ENCODE measurements at places on chromosomes 5 and 9.

- no peak for DNase-seq
Observed at GRCh38 chr5:90050103-90050502, 359.5 kb downstream of the CETN3 start.

DNA sequence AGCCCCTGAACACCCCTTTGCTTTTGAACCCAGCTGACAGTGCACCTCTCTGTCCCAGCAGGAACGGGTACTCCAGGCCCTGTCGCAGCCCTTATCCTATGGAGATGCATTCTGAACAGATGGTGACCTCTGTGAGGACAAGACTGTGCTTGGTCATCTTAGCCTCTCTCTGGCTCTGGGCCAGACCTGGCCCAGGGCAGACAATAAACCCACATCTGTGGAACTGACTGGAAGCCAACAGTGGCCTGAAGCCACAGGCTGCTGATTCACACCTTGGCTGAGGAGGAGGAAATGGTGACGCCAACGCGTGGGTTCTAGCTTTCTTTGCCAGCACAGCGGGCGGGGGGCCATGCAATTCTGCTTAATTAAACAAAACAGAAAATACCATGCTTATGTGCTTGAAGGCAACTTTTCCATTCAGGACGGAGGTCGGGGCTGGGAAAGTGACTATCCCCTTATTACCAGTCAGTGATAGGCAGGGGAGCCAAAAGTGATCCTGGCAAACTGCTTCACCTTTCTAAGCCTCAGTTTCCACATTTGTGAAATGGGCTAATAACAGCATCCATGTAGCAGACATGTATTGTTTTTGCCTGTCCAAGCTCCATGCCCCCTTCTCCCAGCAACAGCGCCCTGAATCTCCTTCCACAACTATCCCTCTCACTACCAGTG is 10.8 kb downstream of the SH3PXD2B start:
- DNase-seq: peak; percentile 59

DNA sequence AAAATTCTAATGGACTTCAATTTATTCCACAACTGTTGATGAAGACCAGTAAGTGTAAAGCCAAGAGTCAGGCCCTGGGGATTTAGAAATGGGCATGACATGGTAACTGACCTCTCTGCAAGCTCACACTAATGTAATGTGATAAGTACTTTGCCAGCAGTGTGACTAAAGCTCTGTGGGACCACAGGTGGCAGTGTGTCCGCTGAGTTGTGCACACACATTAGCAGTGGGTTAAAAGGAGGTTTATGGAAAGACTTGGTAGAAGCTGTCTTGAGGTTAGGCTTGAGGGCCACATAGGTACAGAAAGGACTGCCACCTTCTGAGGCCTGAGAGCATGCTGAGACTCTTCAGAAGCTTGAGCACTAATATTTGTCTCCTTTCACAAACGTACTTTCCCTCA is 67.6 kb downstream of the UBAP1 start:
- no peak for DNase-seq

- no peak for DNase-seq
Observed at GRCh38 chr5:56100439-56101176, 105.8 kb upstream of the IL6ST start.

DNA sequence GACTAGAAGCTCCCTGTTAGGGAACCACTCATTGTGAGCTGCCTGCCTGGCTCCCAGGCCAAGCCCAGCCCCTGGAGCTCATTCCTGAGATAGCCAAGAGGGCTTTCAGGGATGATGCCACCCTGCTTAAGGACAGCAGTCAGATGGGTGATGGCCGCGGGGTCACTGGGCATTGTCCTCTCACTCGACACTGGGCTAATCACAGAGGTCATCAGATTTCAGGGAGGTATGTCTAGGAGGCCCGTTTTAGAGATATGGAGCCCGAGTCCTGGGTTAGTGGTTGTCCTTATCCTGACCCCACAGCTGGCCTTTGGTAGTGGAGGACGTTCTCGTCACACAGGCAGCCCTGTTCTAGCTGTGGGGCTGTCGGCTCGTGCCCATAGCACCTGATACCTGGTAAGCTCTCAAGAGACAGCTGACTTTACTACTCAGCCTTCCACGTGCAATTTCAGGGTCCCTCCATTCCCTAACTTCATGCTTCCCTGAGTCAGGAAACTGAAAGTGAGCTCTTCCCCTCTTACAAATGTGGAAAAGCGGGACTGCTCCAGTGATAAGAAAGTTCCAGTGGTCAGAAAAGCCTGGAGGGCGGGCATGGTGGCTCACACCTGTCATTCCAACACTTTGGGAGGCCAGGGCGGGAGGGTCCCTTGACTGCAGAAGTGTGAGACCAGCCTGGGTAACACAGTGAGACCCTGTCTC is 7.1 kb upstream of the PTGES start:
- DNase-seq: no peak

GRCh38 chr5:111434800-111435199 is 77.5 kb downstream of the STARD4 start:
- DNase-seq: no peak

DNA sequence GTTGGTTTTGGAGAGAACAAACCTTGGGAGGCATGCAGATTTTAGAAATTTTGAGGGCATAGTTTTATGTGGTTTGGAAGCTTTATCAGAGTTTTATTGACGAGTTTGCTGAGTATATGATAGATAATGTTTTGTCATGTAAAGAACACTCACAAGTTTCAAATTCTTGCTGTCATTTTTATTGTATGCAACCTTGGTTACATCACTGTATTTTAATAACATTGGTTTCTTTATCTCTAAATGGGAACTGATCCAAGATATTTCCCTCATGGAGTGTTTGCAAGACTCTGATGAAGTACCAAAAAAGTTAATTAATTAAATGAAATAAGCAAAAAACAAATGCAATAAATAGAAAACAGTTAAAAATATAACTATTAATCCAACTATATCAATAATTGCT is 170.3 kb downstream of the SMC2 start:
- no peak for DNase-seq

DNA sequence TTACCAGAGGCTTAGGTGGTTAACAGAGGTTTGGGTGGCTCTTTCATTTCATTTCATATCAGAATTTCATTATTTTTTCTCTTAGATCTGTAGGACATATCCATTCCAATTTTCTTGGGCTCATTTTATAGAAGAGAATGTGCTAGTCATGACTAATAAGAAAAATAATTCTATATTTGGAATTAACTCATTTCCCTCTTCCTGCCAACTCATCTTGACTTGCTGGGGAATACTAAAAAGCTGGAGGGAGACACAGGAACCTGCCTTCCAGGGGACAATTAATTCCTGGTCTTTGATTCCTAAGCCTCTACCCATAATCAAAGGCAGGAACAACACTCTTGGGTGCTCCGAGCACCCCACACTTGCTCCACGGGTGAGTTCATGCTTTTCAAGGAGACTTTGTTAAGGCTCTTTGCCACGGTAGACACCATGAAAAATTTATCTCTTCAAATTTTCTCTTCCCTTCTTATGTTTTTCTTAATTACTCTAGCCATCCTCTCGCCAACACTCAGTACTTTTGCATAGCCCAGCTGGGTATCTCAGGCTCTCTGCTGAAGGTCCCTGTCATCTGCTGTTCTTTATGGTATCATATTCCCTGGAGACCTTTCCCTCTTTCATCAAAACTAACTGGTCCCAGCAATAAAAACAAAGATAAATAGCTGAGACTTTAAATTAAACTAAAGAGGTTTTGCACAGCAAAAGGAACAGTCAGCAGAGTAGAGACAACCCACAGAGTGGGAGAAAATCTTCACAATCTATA is 273.9 kb downstream of the NPR3 start:
- no peak for DNase-seq

- DNase-seq: no peak
Observed at GRCh38 chr5:134453016-134453415, 41.3 kb upstream of the CDKN2AIPNL start.

- DNase-seq: no peak
Observed at GRCh38 chr5:87899208-87899661, 369.4 kb downstream of the TMEM161B start.

- no peak for DNase-seq
Observed at GRCh38 chr9:20603524-20604268, 18.6 kb downstream of the MLLT3 start.

DNA sequence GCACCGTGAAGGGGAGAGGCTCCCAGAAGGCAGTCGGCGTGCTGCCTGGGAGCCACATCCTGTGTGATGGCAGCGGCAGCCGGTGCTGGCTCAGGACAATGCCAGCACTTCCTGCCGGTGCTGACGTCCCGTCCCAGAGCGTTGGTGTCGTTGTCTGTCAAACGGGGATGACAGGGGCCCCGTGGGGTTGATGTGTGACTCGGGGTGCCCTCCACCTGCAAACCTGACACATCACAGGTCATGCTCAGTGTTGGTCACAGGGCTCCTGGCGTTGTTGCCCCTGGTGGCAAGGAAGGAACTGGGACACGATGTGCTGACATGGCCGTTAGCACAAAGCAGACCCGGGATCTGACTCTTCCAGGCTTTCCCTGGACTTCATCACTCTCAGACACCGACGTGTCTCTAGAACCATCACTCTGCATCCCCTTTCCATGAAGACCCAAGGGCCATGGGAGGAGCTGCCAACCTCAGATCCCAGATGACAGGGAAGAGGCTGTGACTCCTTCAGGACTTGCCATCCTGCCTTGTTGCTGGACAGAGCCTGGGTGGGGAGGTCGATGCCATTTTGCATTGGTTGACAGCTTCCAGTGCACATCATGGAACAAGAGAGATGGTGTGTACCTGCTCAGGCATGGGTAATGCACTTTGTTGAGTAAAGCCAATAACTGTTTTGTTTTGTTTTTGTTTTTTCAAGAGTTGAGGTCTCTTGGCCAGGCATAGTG is 21.5 kb downstream of the PLPP7 start:
- DNase-seq: peak; percentile 58

DNA sequence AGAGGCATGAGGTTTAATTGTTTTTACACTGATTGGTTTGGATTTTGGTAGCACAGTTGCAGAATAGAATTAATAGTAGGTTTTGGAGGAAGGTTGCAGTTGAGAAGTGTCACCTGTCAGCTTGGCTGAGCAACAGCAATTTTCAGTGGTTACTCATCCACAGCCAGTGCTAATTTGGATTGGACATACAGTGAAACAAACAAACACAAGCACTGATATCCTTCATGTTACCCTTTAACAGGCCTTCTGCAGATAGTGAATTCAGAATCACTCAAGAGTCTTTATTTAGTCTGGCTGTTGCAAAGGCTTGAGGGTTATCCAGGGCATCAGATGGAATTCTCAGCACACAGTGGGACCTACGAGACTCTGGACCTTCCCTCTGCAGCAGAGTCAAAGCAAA is 31.8 kb upstream of the POU4F3 start:
- no peak for DNase-seq

DNA sequence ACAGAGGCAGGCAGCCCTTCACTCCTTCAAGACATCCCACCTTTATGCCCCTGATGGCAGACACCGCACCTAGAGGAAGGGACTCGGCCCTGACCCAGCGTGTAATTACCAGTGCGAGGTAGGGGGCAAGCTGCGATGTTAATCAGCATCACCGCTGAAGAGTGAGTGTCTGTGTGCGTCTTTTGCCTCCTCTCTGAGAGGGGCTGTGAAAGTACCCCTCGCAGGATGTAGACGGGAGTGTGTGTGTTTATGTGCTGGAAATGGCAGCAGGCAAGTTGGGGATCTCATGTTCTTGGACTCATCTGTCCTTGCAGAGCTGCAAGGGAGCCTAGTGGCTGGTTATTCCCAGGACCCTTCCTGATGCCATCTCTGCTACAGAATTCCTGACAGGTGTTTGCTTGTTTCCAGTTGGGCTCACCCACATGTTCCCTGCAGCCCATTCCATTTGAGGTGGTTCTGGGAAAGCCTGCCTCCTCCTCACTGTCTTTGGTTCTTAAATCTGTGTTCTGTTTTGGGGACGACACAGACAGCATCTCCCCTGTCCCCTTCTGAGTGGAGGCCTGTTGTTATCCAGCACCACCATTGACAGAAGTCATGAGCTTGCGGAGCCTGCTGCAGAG is 70.5 kb downstream of the ZNF618 start:
- no peak for DNase-seq

- DNase-seq: no peak
Observed at GRCh38 chr9:3508521-3509291, 17.1 kb downstream of the RFX3 start.

DNA sequence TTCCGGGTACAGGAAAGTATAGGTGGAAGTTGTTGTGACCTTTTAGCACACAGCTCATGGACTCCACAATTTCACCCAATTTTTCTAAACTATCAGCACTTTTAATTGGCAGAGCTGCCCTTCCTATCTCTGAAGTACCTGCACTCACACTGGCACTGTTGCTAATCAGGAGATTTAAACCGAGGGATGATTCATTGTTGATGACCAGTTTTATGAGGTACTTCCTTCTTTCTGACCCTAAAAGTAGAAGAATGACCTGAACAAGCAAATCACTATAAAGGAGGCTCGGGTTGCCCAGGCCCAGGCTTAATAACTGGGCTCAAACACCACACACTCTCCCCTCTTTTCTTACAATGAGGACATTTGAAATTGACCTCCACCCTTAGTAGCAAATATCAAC is 105.9 kb downstream of the KCNN2 start:
- no peak for DNase-seq

- peak; percentile 64 for DNase-seq
Observed at GRCh38 chr5:103139264-103139865, 19.3 kb downstream of the PPIP5K2 start.

DNA sequence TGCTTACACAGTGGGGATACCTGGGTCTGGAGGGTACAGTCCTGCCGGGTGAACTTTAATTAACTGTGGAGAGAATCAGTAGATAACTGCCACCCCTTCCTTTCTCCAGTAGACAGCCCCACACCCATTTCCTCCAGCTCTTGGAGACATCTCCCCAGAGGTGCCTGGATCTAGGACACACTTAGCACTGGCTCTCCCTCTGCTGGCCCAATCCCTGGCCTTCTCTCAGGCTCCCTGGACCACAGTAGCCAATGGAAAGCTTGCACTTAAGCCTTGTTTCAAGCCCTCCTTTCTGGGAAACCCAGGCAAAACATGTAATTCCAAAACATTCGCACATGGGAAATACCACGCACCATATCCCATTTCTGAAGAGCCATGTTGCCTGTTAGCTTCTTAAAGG is 169.2 kb upstream of the GAS1 start:
- no peak for DNase-seq

- no peak for DNase-seq
Observed at GRCh38 chr5:171131497-171131896, 177.6 kb upstream of the TLX3 start.

DNA sequence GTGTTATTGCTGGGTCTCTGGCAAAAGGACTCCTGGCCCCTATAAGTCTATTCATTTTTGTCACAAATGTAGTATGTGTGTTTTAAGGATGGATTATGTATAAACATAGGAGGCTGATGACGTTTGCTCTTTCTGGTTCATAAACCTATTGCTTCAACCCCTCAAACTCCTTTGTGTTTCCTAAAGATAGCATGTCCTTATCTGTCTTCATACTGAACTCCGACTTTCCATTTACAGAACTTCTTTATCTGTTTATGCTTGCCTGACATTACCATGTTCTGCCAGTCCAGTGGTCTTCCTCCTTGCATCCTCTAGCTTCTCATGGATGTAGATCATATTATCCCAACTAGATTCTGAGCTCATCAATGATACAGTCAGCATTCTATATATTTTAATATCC is 46.1 kb downstream of the ARHGEF28 start:
- DNase-seq: no peak

- no peak for DNase-seq
Observed at GRCh38 chr5:100867039-100867562, 36.0 kb downstream of the ST8SIA4 start.

GRCh38 chr9:16238623-16239138 is 631.8 kb downstream of the BNC2 start:
- no peak for DNase-seq

GRCh38 chr9:4508246-4508906 is 18.1 kb downstream of the SLC1A1 start:
- DNase-seq: no peak

GRCh38 chr5:9283473-9283872 is 262.4 kb downstream of the SEMA5A start:
- no peak for DNase-seq

GRCh38 chr9:75061169-75061568 is 26.8 kb downstream of the NMRK1 start:
- DNase-seq: no peak

Data from stimulated activated CD4-positive, alpha-beta T cell treated with anti-CD3 and anti-CD28 coated beads, Interleukin-4, amount 100 ng/mL, for 48 hours (primary cell).